ENCODE measurements at places on chromosomes 2 and 18.

DNA sequence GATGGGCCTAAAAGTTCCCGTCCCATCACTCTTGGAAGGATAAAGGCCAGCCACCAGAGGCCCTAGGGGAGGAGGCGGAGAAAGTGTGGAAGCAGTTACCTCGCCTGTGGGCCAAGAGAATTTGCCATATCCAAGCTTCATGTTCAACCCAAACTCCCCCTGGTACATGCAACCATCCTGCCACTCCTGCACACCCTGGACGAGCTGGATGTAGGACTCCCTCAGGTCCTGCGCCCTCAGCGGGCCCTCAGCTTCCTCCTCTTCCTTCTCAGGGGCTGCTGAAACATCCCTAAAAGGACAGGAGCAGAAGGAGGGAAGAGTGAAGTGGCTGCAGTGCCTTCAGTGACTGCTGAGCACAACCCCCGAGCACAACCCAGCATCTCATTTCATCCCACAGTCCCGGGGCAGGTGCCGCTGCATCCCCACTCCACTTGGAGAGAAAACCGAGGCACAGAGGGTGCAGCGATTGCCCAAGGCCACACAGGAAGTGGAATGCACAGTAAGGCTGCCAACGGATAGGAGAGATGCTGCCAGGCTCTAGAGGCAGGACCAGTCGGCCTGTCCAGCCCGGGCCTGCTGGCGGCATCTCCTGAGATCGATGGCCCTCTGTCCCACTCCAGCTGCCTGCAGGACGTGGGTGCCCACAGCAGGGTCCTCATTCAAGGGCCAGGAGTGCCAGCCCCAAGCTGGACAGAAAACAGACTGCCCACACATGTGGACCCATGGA, 2.9 kb downstream of the ANKMY1 start:
- no peak for DNase-seq

DNA sequence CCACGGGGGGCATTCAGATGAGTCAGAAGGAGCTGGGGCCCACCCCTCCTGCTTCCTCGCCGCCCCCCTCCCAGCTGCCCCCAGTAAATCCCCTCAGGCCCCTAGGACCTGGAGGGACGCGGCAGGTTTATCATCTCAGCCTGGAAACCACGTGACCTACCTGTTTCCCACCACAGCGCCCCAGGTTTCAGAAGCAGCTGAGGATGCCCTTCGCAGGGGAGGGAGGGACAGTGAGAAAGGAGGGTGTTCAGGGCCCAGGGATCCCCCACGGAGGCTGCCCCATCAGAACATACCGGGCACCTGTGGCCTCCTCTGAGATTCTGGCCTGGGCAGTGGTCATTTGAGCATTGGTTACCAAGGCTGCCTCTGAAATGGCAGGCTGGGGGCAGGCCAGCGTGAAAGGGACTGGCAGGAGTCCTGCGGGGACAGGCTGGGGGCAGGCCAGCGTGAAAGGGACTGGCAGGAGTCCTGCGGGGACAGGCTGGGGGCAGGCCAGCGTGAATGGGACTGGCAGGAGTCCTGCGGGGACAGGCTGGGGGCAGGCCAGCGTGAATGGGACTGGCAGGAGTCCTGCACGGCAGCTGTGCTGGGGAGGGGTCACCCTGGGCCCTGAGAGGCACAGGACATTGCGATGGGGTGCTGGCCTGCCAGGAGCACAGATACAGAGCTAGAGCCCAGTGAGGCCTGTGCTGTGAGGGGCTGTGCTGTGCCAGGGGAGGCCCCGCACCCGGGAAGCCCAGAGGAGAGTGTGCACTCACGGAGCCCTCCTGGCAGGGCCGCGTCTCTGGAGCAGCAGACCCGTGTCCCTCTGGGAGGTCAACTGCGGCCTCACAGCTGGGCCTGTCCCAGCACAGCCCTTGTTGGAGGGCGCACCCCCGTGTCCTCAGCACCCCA, 1.6 kb downstream of the NEU4 start:
- no peak for DNase-seq

GRCh38 chr2:180356676-180357075, 349.6 kb upstream of the CWC22 start:
- DNase-seq: no peak

GRCh38 chr18:45688833-45689232, 35.1 kb upstream of the SLC14A1 start:
- DNase-seq: peak; percentile 60

GRCh38 chr2:163733956-163734355, 1.9 kb downstream of the FIGN start:
- DNase-seq: no peak

- DNase-seq: no peak
Measured at GRCh38 chr2:173354582-173355131, at the start of gene CDCA7. TSS of gene CDCA7 (plus strand) at chr2:173354872. CDS start at chr2:173354964, 92 bp downstream.

DNA sequence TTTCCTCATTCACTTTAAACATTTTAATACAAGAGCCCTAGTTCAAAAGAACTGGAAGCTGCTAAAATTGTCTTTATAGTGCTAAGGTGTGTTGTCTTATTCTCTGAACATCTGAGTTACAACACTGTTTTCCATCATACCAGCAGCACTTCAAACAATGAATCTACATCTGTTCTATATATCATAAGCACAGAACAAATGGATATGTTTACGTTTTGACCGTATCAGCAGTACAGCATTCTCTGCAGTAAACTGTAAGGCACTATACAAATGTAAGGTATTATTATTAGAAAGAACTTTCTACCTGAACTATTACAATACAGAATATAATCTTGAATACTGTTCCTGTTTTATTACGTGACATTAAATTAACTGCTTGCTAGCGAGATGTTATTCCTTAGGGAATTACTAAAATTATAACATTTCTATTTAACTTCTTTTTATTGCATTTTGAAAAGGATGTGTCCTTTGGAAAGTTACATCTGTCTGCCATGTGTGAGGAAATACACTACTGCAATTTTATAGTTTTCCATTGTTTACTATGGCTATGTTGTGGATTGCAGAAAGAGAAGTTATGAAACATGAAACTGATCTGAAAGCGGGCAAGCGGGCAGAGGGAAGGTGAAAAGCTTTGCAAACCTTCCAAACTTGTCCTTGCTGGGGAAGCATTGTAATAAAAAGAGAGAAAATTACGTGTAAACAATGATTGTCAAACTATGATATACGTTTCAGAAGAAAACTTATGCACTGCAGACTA, 13.7 kb downstream of the NCKAP1 start:
- DNase-seq: no peak
